Cardiac ventricle fibroblast (primary cell): ENCODE measurements at places on chromosomes 5 and 9. TPM values are rescaled to one million over a fixed set of nuclear protein-coding genes. Genes with fewer than 3 reads are reported as not detected.

Gene SLC36A2
- total RNA-seq, result not detected in 2 replicates

Gene ACTBL2
- not detected in 2 replicates for total RNA-seq

Gene DBN1
- total RNA-seq, result 86.3 and 93.7 TPM in 2 replicates

Gene PRRC2B
- 97.3 and 124 TPM in 2 replicates for total RNA-seq

Gene SWI5
- 27.2 and 35.1 TPM in 2 replicates for total RNA-seq

Gene ZNF169
- total RNA-seq, result 1.9 and 5.5 TPM in 2 replicates

Gene KCNT1
- total RNA-seq, result not detected in 2 replicates

Gene CAVIN4
- total RNA-seq, result 0.24 and 0.25 TPM in 2 replicates
